ENCODE measurements at places on chromosomes 2 and 18.
A peak's percentile ranks its signal among the peaks of the same experiment; 100 is the strongest.

- no peak for DNase-seq
Observed at GRCh38 chr2:2735041-2735440, 404.0 kb upstream of the MYT1L start.

DNA sequence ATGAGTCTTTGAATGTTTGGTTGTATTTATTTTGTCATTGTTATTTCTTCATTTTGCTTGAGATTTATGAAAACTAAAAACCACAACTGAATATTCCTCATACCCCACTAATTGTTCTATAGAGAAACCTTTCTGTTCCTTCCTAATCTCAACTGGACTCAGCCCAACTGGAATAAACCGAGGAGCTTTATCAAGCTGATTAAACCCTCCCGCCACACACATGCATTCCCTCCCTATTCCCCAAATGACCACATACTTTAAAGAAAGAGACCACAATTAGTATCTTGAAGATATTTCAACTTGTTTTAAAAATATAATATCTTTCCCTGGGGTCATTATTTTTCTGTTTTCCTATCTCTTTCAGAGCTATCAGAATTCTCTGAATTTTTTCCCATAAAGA, 107.5 kb downstream of the OSR1 start:
- DNase-seq, result no peak

DNA sequence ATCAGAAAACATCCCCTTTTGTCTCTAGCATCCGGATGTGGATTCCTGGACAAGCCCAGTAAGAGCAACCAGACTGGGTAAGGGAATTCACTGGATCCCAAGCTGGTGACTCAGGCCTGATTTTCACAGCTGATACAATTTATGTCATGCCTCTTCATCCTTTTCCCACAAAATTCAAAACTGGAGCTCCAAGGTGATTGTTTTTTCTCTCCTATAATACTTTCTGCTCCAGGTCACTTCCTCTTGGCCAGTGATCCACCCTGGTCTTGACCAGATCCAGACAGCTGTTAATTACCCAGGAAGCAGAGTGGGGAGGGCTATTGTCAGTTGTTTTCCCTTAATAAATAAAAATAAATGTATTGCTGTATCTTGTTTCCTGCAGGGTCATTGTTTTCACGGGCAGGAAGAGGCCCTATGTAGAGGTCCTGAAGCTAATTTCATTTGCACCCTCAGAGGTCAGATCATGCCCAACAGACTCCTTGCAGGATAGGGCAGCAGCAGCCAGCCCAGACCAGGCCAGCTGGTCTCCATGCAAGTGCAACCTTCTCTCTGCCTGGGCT, 57.6 kb downstream of the EVA1A start:
- DNase-seq, result no peak

DNA sequence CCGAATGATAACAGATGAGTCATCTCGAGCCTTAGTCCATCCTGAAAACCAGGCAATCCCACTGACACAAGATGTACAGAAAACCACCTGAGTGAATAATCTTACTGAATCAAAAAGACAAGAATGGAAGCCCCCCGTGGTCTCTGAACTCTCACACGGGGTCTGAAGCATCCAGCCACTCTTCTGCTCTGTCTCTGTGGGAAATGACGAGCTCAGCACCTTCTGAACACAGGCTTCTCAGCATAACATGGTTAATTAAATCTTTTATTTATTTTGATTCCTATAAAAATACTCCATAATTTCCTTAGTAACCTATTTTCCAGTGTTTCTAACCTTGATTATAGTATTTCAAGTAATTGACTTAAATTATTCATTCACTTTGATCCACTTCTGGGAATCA, 203.7 kb downstream of the TMEM163 start:
- DNase-seq, result no peak

- DNase-seq, result no peak
Observed at GRCh38 chr2:212328712-212329496, 209.7 kb downstream of the ERBB4 start.

GRCh38 chr2:170467568-170468422, 247.3 kb upstream of the SP5 start:
- no peak for DNase-seq

DNA sequence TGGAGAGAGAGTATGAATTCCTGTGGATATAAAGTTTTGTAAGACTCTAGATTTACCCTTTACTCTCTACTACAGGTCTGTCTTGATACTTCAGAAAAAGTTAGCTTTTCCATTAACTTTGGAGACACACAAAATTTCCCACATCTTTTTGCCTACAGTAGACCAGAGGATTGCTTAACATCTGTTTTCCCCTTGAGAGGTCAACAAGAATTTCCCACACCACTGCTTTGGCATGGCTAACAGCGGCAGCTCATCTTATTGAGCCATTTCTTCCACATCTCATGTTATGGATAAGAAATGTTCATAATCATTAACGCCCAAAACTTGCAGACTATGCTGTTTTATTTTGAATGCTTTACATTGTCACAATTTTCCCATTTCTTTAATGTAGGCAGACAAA, 273.6 kb upstream of the RGPD4 start:
- no peak for DNase-seq

- no peak for DNase-seq
Observed at GRCh38 chr2:235300368-235301201, 193.3 kb upstream of the AGAP1 start.

DNA sequence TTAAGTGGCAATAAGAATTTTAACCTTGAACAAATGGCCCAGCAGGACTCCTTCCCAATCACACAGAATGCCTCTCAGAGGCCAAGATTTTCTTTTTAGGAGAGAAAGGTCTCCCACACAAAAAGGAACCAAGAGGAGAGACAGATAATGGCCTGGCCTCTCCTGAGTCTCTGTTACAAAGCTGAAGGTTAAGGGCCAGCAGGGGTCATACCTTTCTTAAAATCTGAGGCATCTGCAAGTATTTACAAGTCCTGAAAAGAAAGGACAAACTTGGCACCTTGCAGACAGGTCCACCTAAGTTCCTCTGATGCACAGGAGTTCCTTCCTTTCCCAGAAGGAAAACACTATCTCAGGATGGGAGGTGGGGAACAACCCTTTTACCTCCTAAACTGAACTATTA, 142.3 kb downstream of the TMEM163 start:
- DNase-seq, result no peak

DNA sequence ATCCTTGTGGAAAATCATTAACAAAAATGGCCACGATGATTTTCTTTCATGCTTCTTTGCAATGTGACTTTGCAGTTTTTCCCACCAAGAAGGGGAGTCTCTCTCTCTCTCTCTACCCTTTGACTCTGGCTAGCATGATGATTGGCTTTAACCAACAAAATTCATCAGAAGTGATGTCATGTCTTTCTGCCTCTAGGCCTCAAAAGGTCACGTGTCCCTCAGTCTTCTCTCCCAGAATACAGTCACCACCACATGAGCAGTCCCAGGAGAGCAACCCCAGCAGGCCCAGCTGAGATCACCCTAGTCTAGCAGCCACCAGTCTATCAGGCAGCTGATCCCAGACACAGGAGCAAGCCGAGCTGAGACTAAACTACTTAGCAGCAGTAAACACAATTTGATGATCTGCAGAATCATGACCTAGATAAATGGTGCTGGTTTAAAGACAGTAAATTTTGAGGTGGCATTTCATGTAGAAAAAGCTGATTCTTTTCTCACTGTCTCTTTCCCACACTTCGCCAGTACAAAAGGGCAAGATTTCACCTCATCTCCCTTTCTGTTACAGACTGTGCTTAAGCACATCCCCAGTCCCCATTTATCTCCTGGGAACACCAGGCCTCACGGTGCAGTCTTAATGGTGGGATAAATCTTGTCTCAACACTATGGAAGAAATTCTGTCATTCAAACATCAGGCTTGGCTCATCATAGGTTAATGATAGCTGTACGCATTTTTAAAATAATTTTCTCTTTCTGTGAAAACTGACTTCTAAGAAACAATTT, 132.7 kb downstream of the SCG2 start:
- no peak for DNase-seq

DNA sequence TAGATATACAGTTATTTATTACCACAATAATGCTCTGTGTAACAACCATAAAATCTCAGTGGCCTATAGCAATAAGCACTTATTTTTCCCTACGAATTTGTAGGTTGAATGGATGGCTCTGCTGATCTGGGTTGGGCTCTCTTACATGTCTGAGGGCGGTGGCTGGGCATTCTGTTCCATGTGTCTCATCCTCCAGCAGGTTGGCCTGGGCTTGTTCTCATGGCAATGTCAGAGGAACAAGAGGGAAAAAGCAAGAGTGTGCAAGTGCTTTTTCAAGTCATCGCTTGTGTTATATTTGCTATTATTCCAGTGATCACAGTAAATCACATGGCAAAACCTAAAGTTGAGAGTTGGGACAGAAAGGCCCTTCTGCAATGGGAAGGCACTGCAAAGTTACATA, 30.4 kb upstream of the MYO3B start:
- DNase-seq, result no peak

GRCh38 chr2:74441690-74442482, at the start of gene RTKN:
TSS of gene RTKN (minus strand) at chr2:74441937. CDS start at chr2:74441816, 121 bp downstream.
- DNase-seq, result peak; percentile 43

GRCh38 chr2:147297820-147298219, 547.0 kb upstream of the ACVR2A start:
- peak; percentile 2 for DNase-seq

DNA sequence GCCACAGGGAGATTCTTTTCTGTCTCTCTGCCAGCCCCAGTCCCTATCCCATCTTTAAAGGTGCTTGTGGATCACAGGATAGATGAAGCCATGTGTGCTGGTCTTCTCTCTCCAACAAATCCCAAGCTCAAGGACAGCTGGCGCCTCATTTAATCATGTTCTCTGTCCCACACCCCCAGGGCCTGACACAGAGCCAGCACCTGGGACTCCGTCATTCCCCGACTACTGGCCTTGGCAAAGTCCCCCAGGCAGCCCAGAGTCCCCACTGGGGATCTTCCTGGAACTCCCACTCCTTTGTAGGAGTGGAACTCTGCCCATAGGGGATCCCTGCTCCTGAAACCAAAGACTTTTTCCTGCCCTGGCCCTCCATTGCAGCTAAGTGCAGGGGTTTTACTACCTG, 60.8 kb downstream of the MTHFD2 start:
- DNase-seq, result no peak

DNA sequence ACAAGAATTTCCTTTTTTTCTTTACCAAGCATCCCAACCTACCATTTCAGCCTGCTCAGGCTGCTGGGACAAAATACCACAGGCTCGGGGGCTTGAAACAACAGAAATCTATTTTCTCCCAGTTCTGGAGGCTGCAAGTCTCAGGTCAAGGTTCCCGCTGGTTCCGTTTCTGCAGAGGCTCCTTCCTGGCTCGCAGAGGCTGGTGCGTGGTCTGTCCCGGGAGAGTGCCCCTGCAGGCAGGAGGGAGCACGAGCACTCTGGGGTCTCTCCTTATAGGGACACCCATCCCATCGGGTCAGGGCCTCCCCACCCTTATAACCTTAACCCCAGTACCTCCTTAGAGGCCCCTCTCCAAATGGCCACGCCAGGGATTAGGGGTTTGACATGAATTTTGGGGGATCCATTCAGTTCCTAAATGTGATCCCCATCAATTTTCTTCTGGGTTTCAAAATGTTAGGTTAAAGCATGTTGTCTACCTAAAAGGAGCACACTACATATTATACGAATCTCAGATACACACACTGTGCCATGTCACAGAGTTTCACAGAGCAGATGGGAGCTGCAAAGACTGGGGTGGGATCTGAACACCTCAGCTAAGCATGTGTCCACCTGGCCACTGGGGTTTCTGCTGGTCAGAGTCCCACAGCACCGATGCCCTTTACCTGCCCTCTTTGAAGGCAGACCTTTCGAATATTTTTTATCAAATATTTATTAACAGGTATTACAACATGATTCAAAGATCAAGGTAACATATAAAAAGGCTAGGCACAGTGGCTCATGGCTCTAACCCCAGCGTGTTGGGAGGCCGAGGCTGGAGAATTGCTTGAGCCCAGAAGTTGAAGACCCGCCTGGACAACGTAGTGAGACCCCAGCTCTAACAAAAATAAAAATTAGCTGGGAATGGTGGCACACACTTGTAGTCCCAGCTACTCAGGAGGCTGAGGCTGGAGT, 17.6 kb upstream of the ADI1 start:
- no peak for DNase-seq

- DNase-seq, result no peak
Observed at GRCh38 chr18:8928847-8929780, 173.4 kb upstream of the NDUFV2 start.

DNA sequence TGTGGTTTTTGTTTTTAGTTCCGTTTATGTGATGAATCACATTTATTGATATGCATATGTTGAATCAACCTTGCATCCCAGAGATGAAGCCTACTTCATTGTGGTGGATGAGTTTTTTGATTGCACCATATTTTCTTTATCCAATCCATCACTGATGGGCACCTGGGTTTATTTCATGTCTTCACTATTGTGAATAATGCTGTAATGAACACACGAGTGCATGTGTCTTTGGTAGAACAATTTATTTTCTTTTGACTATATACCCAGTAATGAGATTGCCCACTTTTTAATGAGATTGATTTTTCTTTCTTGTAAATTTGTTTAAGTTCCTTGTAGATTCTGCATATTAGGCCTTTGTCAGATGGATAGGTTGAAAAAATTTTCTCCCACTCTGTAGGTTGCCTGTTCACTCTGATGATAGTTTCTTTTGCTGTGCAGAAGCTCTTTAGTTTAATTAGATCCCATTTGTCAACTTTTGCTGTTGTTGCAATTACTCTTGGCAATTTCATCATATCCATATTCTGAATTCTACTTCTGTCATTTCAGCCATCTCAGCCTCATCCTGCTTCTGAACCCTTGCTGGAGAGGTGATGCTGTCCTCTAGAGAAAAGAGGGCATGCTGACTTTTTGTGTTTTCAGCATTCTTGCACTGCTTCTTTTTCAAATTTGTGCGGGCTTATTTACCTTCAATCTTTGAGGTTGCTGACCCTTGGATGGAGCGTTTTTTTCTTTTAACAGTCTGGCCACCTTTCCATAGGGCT, 96.2 kb upstream of the CTAGE1 start:
- no peak for DNase-seq

GRCh38 chr18:26335571-26336487, 109.6 kb downstream of the TAF4B start:
- DNase-seq, result no peak

DNA sequence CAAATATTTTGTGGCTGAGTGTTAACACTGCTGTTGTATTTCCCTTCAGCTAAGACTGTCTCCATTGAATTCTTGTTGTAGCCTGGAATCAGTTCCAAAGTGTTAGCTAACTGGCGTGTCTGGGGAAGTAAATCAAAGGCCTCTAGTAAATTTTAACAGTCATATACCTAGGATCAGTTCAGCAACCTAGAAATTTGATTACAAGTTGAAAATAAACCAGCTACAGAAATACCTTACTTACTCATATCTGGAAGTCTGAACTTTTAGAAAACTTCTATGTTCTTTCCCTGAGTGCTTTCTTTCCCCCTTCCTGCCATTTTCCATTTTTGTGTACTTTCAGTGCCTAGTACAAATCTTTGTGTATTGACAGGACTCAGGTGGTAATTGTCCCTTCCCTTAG, 396.7 kb upstream of the DCC start:
- no peak for DNase-seq

Data from stimulated activated CD4-positive, alpha-beta T cell treated with anti-CD3 and anti-CD28 coated beads, Interleukin-4, amount 100 ng/mL, for 1 hour (primary cell).